ENCODE measurements at places on chromosomes 7 and 10.

GRCh38 chr10:79487296-79488194, 24.8 kb upstream of the EIF5AL1 start:
- DNase-seq: peak; percentile 36

DNA sequence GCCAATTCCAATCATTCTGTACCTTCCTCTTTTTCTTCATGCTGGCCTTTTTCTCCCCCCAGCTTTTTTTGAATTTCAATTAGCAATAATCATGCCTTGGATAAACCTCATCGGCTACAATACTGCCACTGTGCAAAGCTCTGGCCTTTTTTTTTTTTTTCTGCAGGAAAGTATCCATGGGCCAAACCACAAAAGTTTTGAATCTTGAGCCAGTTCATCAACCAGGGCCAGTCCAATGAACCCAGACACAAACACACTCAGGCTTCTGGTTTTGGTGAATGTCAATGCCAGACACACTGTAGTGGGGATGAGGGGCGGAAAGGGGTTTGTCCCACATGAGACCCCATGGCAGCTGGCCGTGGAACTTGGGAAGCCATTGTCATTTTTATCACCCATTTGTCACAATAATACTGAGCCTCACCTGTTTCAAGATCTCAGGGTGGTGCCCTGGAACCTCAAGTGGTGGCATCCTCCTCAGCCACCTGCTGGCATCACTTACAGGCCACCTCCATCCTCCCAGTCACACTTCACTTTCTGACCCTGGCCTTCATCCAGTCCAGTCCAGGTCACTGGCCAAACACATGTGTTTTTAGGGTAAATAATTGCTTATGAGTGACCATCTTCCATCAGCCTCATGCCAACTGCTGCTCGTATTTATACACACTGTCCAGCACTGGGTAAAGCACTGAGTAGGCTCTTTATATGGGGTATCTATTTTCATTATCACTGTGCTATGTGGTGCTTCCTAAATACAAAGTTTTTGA, 40.8 kb upstream of the TSPAN33 start:
- DNase-seq: no peak

DNA sequence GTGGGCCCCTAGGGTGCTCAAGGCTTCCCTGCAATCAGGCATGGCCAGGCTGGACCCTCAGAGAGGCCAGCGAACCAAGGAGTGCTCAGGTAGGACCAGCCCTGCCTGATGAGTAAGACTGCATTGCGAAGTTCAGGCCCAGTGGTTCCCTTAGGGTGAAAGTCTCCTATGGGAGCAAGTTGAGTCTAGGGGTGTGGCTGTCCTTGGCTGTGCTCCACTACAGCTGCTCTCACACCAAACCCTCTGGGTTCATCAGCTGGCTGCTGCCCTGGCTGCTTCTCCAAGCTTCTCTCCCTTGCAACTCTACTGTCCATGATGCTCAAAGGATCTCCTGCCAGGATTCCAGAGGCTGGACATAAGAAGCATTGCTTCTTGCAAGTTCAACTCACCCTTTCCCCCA, 18.7 kb downstream of the FAM25A start:
- no peak for DNase-seq

DNA sequence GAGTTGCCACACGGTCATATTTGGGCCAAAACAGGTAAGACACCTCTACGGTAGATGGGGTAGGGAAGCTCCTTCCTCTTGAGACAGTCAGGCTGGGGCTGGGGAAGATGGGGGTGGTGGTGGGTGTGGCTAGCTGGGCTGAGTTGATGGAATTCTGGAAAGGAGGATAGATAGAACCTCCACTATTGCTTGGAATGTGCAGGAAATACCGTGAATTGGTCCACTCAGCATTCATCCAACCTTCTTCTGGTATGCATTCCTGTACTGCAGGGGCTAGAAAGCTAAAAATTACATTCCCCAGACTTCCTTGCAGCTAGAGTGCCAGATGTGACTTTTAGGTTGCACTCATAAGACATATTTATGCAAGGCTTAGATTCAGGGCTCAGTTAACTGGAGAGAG, 24.8 kb downstream of the TLX1 start:
- DNase-seq: no peak

- no peak for DNase-seq
Measured at GRCh38 chr7:53326634-53327033, 291.2 kb downstream of the POM121L12 start.

- no peak for DNase-seq
Measured at GRCh38 chr7:70208236-70209063, 610.2 kb downstream of the AUTS2 start.

- DNase-seq: no peak
Measured at GRCh38 chr10:57314046-57314445, 953.0 kb upstream of the ZWINT start.

GRCh38 chr10:48457949-48458661, 146.8 kb downstream of the ARHGAP22 start:
- DNase-seq: no peak

- no peak for DNase-seq
Measured at GRCh38 chr10:133124357-133125211, 35.4 kb upstream of the KNDC1 start.

DNA sequence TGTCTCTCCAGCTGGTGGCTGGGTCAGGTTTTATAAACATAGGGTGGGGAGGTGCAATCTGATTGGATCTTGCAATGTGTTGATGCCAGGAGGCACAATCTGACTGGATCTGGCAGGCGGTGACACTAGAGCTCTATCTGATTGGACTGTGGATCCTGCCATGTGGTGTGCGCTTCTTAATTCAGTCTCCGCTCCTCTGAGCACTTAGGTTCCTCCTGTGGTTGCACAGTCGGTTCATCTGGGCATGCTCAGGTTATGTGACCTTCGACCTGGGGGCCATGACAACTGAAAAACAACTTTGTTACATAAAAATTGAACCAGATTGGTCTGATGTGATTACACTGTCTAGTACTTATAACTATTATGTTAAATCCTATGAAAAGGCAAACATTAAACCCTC, 127.1 kb upstream of the SVIL start:
- DNase-seq: no peak

- no peak for DNase-seq
Measured at GRCh38 chr7:156475666-156476065, 164.9 kb upstream of the RNF32 start.

- no peak for DNase-seq
Measured at GRCh38 chr10:58453105-58453504, 59.6 kb upstream of the BICC1 start.

- no peak for DNase-seq
Measured at GRCh38 chr7:152537639-152538038, 101.8 kb upstream of the KMT2C start.

GRCh38 chr7:131302446-131302845, 25.2 kb upstream of the MKLN1 start:
- DNase-seq: no peak

- no peak for DNase-seq
Measured at GRCh38 chr7:159010411-159010810, 134.3 kb downstream of the VIPR2 start.

DNA sequence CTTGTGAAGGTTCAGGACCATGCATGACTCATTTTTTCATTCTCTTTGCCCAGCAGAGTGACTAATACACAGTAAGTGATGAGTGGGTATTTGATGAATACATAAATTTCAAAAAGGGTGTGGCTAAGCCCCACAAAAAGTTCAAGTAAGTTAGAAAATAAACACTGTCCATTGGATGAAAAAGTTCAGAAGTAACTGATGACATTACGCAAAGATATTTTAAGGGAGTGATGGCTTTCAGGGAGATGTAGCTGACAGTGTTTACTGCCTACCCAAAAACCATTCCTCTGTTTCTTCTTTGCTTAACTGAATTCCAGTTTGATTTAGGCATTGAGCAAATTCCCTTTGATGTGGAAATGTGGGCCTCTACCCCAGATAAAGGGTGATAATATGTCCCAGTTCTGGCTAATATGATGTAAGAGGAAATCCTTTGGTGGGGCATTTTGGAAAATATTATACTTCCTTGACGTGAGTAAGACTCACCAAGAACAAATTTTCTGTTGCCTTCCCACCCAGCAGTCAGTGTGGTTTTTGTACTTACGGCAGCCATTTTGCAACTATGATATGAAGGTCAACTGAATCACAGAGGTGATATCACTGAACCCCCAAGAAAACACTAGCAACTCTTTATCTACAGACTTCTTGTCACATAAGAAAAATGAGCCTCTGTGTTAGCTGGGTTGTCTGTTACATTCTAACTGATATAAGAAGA, 29.0 kb upstream of the EBLN1 start:
- peak; percentile 49 for DNase-seq

All from CD4-positive, alpha-beta T cell treated with Interleukin-17A for 1 hour (primary cell).